ENCODE measurements at places on chromosomes 11 and 22. TPM values are rescaled to one million over a fixed set of nuclear protein-coding genes. Genes with fewer than 3 reads are reported as not detected.

Gene CHKA
- total RNA-seq: 67.0 TPM

- H3K4me1 ChIP-seq: no peaks in the 10 kb centered on the region
- no peak overlapping the region for H3K27ac ChIP-seq
- no peaks in the 10 kb centered on the region for H3K36me3 ChIP-seq
- H3K4me3 ChIP-seq: no peak overlapping the region
Observed at GRCh38 chr11:109894242-109894641, 198.9 kb upstream of the ZC3H12C start.

DNA sequence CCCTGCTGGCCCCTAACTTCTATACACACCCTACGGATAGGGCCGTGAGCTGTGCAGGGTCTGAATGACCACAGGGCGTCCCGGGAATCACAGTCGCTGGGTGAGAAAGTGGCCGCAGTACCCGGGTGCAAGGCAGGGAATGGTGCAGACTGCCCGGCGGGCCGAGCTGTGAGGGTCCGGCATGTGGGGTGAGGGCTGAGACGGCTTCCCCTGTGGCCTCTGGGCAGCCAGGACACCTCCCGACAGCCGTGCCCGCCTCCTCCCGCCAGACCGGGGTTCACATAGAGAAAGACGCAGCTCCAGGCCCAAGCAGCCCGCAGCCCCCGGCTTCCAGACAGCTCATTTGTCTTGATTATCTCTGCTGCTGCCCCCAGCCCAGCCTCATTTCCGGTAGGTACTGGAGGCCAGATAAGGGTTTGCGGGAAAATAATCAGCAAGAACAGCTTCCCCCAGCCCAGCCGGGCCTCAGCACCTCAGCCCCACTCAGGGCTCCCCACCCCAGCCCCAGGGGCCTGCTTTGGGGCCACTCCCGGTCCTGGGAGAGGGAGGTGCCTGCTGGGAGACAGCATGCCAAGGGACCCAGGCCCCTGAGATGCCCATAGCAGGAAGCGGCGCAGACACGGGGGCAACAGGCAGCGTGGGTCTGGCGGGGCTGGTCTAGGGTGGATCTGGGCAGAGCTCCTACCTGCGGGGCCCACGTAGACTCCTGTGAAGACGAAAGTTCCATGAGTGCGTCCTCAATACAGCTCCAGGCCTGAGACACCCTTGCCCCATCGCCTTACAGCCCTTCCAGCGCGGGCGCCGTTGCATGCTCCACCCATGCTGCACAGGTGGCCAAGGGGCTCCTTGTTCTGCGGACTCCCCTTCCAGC, 123.1 kb downstream of the BRD1 start:
- no peak overlapping the region for H3K4me3 ChIP-seq
- H3K4me1 ChIP-seq: no peaks in the 10 kb centered on the region
- H3K36me3 ChIP-seq: no peaks in the 10 kb centered on the region
- peaks cover 43% of the 10 kb centered on the region for H3K27me3 ChIP-seq
- H3K27ac ChIP-seq: no peak overlapping the region

DNA sequence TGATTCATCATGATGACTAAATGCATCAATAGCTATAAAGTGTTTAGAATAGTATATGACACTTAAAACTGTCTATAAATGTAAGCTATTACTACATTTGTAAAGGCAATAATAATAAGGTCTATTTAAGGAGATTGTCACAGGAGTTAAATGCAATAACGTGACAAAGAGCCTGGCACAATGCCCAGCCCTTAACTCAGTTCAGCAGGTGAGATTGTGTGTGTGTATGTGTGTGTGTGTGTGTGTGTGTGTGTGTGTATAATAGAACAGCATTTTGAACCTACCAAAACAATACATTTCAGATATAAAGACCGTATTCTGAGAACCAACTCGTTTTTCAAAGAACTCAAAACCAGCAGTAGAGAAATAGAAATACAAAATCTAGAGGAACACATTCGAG, 177.5 kb downstream of the MYO18B start:
- no peaks in the 10 kb centered on the region for H3K4me1 ChIP-seq
- no peaks in the 10 kb centered on the region for H3K36me3 ChIP-seq
- no peak for DNase-seq

- no peaks in the 10 kb centered on the region for H3K27me3 ChIP-seq
- no peak for DNase-seq
- H3K4me3 ChIP-seq: peak overlapping the region; percentile 91
- no peaks in the 10 kb centered on the region for H3K36me3 ChIP-seq
- H3K4me1 ChIP-seq: peaks cover 41% of the 10 kb centered on the region
Observed at GRCh38 chr11:72102162-72102561, 935 bp downstream of the LAMTOR1 start.

DNA sequence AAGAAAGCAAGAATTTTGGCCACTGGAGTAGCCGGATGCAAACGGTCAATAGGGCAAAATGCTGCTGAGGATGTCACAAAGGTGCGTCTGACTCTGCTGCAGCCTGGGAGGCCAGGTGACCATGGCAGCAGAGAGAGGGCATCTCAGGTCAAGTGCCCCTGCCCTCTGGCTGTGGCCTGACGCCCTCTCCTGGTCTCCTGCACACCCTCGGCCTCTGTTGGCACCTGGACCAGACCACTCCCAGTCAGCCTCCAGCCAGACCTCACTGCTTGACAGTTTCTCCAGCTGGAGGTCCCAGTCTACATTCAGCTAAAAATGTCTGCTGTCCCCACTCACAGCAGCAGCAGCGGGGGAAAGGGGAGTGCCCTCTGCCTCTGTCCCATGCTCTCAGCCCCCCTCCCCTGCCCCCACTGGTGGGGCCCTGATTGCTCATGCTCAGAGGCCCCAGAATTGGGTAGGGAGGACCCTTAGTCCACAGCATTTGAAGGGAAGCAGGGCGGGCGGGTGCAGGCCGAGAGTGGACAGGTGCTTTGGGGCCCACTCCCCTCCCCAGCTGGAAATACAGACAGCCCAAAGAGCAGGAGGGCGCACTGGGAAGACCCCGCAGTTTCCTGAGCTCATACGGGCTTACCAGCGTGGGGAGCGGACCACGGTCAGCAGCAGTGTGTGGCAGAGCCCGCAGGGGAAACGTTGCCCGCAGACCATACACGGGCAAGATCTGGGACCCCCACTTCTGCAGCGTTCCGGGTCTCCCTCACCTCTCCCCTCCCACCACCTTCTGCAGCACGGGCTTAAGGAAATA, 1.6 kb upstream of the BRSK2 start:
- H3K27ac ChIP-seq: no peak overlapping the region
- no peak for DNase-seq
- peaks cover 18% of the 10 kb centered on the region for H3K27me3 ChIP-seq
- no peaks in the 10 kb centered on the region for H3K36me3 ChIP-seq
- no peak overlapping the region for H3K4me3 ChIP-seq
- peaks cover 10% of the 10 kb centered on the region for H3K4me1 ChIP-seq

- H3K27me3 ChIP-seq: no peaks in the 10 kb centered on the region
- no peak overlapping the region for H3K4me3 ChIP-seq
- no peaks in the 10 kb centered on the region for H3K4me1 ChIP-seq
- no peak overlapping the region for H3K27ac ChIP-seq
Observed at GRCh38 chr11:116124922-116125714, 620.9 kb upstream of the CADM1 start.
